ENCODE measurements at places on chromosomes 5 and 9.

GRCh38 chr5:127375544-127376091 lies 85.0 kb downstream of the MEGF10 start:
- DNase-seq, result no peak

DNA sequence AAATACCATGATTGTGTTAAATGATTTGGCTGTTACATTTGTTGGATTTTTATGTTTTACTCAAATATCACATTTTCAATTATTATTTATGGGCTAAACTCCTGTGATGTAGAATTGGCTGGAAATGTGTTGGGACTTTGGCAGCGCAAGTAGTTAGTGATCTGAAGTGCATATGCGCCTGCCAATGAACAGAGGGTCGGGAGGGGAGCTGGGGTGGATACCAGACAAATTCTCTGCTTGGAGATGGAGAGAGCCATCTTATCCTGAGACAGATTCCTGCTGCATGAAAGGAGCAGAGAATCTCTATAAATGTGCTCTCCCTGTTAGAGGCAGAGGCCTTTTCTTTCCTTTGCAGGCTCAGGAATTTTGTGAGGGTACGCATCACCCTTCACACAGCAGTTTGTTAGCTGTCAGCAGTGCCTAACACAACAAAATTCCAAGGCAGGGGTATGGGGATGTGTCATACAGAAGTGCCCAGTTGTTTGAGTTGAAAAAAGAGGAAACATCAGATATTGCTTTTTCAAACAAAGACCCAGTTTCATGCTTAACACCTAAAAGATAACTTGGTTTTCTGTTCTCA lies 489.1 kb downstream of the CSNK1G3 start:
- DNase-seq, result no peak

- no peak for DNase-seq
Measured at GRCh38 chr5:10618311-10618710, 54.4 kb downstream of the ANKRD33B start.

DNA sequence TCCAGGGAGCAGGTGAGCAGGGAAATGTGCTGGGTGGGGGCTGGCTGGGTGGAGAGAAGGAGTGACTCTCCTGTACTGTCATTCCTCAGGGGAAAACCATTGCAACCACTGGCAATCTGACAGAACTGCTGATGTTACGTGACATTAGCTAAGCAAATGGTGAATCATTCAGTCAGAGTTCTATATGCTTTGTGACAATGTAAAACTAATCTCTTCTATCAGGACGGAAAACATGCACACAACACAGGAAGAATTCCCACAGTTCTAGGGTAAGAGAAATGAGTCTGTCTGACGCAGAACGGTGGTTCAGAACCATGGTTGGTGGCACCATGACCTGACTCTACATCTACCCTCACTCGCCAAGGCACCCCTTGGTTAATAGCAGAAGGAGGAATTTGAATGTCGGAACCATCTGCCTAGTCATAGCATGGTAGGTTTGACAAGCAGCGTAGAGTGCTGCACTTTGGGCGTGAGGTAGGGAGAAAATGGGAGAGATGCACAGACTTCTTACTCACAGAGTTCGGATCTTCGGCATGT lies 243.6 kb upstream of the PANK3 start:
- no peak for DNase-seq

DNA sequence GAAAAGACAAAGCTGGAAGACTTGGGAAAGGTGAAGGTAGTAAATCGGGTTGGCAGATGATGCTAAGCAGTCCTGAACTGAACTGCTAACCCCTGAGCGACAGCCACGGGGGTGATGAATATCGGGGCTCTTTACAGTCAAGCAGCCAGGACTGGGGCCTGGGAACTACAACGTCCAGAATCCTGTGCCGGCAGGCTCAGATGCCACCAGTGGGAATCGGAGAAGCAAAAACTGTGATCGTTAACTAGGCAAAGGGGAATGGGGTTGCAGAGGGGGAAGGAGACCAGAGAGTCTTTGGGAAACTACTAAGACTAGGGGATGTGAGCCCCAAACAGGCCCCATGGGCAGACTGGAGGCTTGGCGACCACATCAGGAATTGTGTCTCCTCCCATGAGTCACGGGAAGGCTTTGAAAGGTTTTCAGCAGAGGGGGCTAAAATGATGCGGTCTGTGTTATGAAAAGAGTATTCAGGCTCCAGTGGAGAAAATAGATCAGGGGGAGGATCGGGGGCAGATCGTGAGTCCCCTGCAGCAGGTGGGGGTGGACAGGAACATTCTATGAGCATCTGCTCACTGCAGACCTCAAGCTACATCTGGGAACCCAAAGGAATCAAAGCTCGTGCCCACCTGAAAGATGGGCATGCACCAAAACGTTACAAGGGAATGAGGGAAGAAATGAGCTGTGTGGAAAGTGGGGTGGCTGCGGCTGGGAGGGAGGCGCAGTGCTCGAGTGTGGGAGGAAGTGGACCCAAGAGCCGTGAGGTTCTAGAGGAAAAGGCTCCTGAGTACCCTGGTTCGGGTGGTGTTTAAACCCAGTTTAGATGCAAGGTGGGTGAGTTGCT lies 53.8 kb downstream of the HRH2 start:
- DNase-seq, result no peak

GRCh38 chr5:1651250-1651649 lies 127.5 kb upstream of the LPCAT1 start:
- DNase-seq, result no peak

DNA sequence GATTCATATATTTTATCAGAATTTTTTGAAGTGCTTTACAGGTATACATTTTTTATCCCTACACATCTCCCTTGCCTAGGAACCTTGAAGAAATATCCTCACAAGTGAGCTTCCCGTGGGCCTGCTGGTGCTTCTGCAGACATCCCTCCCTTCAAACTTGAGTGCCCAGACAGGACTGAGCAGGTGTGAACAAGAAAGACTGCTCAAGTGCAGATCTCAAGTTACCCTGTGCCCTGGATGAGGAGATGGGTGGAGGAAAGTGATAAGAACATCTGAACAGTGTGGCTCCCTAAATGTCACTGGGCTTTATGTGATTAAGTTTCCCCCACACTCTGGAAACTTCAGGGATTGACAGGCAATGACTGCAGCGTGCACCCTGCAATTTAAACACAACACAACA lies 209.8 kb downstream of the TLE1 start:
- DNase-seq, result no peak

- no peak for DNase-seq
Measured at GRCh38 chr5:170256571-170256970, 23.8 kb downstream of the C5orf58 start.

Data from stimulated activated CD8-positive, alpha-beta memory T cell treated with anti-CD3 and anti-CD28 coated beads, Interleukin-4, amount 100 ng/mL, for 1 hour (primary cell).